ENCODE measurements at places on chromosomes 16 and 17.

DNA sequence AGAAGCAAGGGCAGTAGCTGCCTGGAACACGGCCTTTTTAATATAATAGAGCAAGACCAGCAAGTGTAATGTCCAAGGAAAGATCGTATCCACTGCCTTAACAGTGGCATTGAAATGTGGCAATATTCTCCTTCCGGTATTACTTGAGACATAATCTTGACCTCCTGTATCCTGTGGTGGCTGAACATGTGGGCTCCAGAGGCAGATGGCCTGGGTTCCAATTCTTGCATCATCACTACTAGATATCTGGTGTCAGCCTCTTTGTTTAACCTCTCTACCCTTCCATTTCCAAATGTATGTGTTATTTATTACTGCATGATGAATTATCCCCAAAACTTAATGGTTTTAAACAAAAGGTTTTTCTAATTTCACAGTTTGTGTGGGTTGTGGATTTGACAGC is 3.5 kb upstream of the CDYL2 start:
- DNase-seq = no peak

DNA sequence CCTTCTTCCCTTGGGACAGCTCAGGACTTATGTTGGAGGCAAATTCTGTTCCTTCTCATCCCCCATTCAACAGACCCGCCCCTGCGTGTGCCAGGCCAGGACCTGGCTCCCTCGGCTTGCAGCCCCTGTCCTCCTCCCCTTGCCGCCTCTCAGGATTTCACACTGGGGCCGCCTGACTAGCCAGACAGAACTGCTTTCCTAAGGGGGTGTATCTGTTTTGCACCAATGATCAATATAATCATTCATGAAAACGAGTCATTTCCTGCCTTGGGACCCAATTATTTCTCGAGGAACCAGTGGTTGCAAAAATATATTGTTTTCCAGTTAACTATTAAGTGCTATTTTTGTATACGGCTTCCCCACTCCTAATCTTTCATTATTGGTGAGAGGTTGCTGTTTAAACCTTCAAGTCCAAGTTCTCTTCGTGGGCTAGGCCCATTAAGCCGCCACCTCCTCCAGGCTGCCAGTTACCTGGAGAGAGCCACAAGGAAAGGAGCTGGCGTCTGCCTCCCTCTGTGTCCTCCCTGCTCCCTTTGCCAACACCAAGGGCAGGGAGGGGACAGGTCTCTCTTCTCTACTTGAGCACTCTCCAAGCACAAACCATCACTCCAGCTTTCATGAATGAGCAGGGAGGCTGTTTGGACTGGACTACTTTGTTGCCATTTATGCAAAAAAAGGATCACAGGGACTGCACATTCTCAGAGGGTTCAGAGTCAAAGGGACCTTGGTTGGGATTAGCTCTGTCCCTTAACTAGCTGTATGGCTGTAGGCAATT is 8.9 kb downstream of the DCAKD start:
- DNase-seq = no peak

GRCh38 chr17:46135879-46136563 is 57.2 kb downstream of the KANSL1 start:
- DNase-seq = no peak

- DNase-seq = no peak
Observed at GRCh38 chr17:6554871-6555330, 1.5 kb downstream of the PITPNM3 start.

DNA sequence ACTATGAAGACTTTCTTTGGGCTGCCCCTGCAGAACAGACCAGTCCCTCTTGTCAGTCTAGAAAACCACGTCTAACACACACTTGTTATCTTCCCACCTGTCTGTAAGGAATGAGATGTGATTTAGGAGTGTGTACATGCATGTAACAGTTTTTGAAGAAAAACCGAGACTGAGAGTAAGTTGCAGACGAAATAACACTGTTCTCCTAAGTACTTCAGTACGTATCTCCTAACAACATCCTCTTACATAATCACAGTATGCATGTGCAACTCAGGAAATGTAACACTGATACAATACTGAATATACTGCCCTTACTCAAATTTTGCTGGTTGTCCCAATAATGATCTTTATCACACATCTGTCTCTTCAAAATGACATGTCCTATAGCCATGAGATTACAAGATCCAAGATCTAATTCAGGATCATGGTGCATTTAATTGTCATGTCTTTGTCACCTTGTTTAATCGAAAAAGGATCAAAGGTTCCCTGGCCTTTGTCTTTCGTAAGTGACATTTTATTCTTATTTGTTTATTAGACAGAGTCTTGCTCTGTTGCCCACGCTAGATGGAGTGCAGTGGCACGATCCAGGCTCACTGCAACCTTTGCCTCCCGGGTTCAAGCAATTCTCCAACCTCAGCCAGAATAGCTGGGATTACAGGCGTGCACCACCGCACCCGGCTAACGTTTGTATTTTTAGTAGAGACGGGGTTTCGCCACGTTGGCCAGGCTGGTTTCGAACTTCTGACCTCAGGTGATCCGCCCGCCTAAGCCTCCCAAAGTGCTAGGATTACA is 25.6 kb downstream of the CREBBP start:
- DNase-seq = no peak

DNA sequence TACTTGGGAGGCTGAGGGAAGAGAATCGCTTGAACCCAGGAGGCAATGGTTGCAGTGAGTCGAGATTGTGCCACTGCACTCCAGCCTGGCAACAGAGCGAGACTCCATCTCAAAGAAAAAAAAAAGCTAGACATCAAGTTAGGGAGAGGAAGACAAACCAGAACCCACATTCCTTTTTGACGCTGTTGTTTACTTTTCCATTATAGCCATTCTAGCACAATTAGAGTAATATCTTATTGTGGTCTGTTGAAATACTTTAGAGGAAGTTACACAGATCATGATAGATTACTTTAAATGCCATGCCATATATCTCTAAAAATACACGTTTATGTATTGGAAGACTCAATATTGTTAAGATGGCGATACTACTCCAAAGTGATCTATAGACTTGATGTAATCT is 16.5 kb upstream of the ABCC1 start:
- no peak for DNase-seq

DNA sequence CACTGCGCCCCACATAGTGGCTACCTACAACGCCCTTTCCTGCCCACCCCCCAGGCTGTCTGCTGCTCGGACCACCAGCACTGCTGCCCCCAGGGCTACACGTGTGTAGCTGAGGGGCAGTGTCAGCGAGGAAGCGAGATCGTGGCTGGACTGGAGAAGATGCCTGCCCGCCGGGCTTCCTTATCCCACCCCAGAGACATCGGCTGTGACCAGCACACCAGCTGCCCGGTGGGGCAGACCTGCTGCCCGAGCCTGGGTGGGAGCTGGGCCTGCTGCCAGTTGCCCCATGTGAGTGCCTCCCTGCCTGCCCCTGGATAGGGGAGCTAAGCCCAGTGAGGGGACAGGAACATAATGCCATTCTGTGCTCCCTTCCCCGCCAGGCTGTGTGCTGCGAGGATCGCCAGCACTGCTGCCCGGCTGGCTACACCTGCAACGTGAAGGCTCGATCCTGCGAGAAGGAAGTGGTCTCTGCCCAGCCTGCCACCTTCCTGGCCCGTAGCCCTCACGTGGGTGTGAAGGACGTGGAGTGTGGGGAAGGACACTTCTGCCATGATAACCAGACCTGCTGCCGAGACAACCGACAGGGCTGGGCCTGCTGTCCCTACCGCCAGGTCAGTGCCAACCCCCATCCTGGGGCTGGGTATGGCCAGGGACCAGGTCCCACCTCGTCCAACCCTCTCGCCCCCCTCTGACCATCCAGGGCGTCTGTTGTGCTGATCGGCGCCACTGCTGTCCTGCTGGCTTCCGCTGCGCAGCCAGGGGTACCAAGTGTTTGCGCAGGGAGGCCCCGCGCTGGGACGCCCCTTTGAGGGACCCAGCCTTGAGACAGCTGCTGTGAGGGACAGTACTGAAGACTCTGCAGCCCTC is 7.1 kb downstream of the GRN start:
- no peak for DNase-seq

- DNase-seq = no peak
Observed at GRCh38 chr17:46097497-46097896, 95.7 kb downstream of the KANSL1 start.

GRCh38 chr17:75898065-75898464 is 1.3 kb upstream of the TRIM65 start:
- no peak for DNase-seq

- DNase-seq = no peak
Observed at GRCh38 chr16:1759511-1759910, 11.8 kb downstream of the NME3 start.

DNA sequence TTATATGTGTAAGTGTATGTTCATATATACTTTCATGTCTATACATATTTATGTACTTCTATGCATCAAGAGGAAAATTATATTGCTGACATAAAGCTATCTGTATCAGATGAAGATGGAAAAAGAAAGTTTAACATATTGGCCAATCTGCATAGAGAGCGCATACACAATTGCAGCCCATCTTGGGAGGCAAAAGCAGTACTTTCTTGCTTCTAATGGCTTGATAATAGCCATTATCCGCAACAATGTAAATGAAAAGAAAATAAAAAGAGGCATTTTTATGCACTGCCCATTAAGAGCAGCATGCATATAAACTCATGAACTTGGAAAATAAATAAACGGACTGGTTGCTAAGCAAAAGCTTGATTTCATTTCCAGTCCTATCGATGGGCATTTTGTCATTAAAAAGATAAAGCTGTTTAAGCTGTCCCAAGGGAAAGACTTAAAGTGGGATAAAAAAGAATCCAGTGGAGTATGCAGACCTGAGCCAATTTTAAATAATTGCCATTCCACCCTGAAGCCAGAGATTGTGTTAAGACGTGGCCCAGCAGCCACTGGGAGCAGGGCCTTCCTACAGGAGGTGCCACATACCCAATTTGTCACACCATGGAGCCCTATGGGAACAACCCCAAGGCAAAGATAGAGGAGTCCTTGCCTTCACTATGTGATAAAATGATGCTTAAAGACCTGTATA is 183.6 kb upstream of the CDH11 start:
- no peak for DNase-seq

GRCh38 chr17:78172249-78173051 is 4.1 kb downstream of the SYNGR2 start:
- no peak for DNase-seq

- no peak for DNase-seq
Observed at GRCh38 chr17:63423251-63423950, 22.7 kb downstream of the CYB561 start.

DNA sequence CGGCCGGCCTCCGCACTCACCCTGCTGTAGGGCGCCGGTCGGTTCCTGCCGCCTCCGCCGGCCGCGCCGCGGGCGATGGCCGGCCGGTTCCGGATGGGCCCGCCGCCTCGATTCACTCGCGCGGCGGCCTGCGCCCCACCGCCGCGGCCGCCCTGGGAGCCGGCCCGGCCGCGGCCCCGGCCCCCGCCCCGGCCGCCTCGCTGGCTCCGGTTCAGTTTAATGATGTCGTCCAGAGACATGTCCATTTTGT is 158 bp downstream of the ALYREF start:
- DNase-seq = no peak

GRCh38 chr17:31843070-31843745 is 15.8 kb downstream of the COPRS start:
- no peak for DNase-seq

DNA sequence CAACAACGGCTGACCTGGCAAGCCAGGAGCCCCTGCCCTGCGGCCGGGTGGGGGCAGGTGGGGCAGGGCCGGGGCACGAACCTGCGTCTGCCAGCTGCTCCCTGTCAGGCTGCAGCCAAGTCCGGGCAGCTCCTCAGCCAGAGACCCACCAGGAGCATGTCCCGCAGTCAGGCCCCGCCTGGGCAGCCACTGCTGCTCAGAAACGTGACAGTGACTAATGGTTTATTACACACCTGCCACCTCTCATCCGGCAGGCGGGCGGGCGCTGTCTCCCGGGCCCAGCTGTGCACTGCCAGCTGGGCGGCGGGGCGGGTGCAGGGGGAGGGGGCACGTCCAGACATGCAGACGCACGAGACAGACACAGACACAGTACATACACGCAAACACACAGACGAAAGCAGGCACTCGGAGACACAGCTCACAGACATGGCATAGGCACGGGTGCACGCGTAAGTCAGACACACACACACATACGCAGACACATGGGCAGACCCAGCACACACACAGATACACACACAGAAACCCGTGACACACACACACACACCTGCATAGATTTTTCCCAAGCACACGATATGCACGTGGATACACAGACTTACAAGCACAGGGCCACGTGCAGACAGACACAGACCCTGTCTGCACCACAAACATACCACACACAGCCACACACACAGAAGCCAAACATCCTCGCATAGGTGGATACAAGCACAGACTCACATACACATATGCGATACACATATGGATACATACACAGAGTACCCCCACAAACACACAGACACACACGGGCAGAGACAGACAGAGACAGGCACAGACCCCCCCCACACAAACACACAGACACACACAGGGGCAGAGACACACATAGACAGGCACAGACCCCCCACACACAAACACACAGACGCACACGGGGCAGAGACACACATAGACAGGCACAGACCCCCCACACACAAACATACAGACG is 248.3 kb upstream of the CIBAR2 start:
- DNase-seq = peak; percentile 92

DNA sequence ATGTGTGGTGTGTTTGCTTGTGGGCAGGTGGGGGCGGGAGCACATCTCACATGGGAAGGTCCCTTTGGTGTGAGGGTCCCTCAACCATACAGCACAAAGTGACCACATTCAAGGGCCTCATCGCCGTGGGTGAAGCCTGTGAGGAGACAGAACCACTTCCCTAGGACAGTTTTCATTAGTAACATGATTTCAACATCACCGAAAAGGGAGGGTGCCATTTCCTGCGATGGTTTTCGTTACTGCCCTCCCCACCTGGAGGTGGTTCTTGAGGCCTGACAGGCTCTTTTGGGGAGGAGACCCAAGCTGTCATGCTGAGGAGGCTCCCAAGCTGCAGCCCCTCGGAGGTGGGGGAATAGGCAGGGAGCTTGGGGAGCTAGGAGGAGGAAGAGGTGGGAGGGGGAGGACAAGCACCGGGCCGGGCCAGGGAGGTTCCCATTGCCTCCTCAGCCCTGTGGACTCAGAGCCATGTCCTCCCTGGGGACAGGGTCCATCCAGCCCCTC is 9.5 kb downstream of the CD300LB start:
- DNase-seq = no peak

DNA sequence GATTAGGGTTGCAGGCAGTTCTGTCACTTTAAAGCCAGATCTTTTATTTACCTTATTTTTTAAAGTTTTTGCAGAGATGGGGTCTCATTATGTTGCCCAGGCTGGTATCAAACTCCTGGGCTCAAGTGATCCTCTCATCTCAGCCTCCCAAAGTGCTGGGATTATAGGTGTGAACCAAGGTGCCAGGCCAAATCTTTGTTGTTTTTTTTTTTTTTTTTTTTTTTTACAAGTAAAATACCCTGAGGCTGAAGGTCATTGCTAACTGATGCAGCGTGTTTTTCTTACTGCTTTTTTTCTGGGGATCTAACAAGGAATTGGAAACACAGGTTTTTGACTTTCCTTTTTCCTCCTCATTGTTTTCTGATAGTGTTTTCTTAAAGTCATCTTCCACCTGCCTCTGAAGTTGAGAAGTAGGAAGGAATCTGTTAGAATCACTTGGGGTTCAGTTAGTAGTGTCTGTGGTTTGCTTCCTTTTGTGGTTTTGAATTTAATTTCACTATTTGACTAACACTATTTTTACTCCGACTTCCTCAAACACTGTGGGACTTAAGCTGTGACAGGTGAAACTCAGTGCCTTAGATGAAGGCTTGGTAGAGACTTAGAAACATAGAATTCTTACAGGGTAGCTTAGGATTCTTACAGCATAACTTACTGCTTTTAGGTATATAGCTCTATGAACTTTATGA is 22.2 kb downstream of the CLTC start:
- DNase-seq = no peak

Measured in NCI-H146 (cell line).